Activated B cell treated with CpG ODN at 0.5 μM for 24 hours (primary cell): ENCODE measurements at places on chromosomes 12 and 14.

DNA sequence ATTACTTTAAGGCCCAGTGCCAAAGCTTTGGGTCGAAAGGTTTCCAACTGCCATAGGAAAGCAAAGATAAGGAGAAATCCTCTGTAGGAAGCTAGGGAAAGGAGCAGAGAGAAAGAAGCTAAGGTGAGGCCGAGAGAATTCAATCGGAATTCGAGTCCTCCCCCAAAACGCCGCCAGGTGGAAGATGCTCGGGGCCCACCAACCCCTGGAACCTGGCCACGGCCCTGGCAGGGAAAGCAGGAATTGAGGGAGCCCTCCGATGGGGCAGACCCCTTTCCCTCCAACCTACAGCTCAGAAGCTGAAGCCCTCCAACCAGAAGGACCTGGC lies 498 bp downstream of the GMFB start:
- DNase-seq, result no peak

DNA sequence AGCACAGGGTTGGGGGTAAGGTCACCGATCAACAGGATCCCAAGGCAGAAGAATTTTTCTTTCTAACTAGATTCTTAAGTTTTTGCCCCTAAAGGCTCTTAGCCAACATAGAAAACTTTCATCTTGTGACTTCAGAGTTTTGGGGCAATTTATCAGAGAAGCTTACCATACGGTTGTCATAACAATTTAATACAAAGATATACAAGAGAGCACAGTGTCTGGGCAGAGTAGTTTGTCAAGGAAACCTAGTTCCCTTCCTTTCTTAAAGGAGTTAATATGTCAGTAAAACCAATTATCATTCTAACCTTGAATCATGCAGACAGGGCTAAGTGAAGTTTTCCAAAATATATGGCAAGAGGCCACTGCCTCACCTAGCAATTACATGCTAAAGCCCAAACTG lies 18.4 kb downstream of the NR2C1 start:
- no peak for DNase-seq

DNA sequence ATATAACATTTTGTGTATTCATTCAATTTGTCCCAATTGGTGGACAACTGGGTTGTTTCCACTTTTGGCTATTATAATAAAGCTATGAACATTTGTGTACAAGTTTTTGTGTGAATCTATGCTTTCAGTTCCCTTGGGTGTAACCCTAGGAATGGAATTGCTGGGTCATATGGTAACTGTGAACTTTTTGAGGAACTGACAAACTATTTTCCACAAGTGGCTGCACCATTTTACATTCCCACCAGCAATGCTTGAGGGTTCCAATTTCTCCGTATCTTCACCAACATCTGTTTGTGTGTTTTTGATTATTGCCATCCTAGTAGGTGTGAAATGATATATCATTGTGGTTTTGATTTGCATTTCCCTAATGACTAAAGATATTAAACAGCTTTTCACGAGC lies 13.0 kb downstream of the LPCAT3 start:
- no peak for DNase-seq

GRCh38 chr12:30134229-30134628 lies 350.5 kb upstream of the TMTC1 start:
- no peak for DNase-seq

DNA sequence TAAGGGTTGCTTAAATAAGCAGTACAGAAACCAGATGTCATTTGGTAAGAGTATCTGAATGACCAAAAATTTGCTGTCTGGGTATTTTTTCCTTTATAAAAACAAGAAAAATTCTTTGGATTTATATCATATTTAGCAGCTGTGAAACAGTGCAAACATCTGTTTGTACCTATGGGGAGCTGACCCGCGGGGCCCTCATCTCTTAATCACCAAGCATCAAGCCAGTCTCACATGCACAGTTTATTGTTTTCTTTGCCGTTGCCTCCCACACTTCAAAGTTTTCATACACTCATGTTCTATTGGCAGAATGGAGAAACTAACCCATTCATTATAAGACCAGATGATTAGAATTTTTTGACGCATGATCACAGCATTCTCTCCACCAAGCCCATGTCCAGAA lies 142.2 kb downstream of the BMP4 start:
- DNase-seq, result no peak

DNA sequence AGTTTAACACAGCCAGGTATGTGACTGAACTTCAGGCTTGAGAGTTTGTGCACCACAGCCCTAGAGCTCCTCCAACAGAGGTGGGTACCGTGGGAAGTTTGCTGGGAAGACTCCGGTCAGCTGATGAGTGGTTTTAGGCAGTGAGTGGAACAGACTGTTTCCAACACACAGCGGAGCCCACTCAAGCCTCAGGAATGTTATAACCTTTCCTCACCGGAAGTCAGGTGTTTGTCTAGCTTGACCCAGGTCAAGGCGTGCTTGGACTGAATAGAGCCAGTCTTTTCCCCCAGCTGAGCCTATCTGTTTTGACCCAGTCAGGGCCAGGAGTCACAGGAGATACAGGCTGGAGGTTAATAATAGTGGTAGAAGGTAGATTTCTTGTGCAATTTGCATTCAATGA lies 138.4 kb upstream of the PARP11 start:
- DNase-seq, result no peak

GRCh38 chr14:90096566-90096965 lies 34.8 kb downstream of the KCNK13 start:
- no peak for DNase-seq

- no peak for DNase-seq
Observed at GRCh38 chr12:29546000-29546399, 48.5 kb upstream of the OVCH1 start.

- no peak for DNase-seq
Observed at GRCh38 chr12:68158432-68158831, 1.1 kb downstream of the IFNG start.

DNA sequence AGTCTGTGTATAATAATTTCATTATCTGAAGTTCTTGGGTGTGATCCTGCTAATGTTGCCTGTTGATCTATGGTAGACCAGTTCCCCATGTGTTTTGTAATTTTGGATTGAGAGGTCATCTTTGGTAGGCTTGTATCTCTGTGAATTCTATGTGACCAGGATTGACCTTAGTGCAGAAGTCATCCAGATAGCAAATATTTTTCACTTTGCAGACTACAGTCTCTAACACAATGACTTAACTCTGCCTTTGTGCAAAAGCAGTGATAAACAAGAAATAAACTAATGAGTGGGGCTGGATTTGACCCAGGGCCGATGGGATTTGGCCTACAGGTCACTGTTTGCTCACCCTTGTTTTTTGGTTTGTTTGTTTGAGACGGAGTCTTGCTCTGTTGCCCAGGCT lies 144.6 kb upstream of the MYL2 start:
- DNase-seq, result no peak

GRCh38 chr14:54985156-54985555 lies 41.7 kb downstream of the WDHD1 start:
- DNase-seq, result no peak
